ENCODE measurements at places on chromosomes 13 and 19. TPM values are rescaled to one million over a fixed set of nuclear protein-coding genes. Genes with fewer than 3 reads are reported as not detected.

Gene CCNA1
- total RNA-seq = 0.66 TPM

Gene PSG3
- not detected for total RNA-seq

GRCh38 chr19:46791944-46792343, 3.5 kb upstream of the SLC1A5 start:
- no peak overlapping the region for H3K4me3 ChIP-seq
- H3K4me1 ChIP-seq = no peaks in the 10 kb centered on the region
- no peak overlapping the region for H3K27ac ChIP-seq
- no peaks in the 10 kb centered on the region for H3K27me3 ChIP-seq
- no peaks in the 10 kb centered on the region for H3K36me3 ChIP-seq

GRCh38 chr13:68667863-68668262, 1437.7 kb upstream of the PCDH9 start:
- H3K4me3 ChIP-seq = no peak overlapping the region
- no peak overlapping the region for H3K27ac ChIP-seq
- H3K36me3 ChIP-seq = no peaks in the 10 kb centered on the region
- no peaks in the 10 kb centered on the region for H3K4me1 ChIP-seq

DNA sequence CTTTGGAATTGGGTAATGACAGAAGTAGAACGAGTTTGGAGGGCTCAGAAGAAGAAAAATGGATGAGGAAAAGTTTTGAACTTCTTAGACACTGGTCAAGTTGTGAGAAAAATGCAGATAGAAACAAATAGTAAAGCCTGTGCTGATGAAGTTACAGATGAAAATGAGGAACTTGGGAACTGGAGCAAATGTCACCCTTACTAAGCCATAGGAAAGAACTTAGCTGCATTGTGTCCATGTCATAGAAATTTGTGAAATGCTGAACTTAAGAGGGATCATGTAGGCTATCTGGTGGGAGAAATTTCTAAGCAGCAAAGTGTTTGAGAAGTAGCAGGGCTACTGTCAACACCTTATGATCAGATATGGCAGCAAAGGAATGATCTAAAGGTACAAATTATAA, 289.2 kb upstream of the PCDH9 start:
- no peaks in the 10 kb centered on the region for H3K36me3 ChIP-seq
- H3K4me1 ChIP-seq = no peaks in the 10 kb centered on the region
- H3K27me3 ChIP-seq = no peaks in the 10 kb centered on the region
- H3K27ac ChIP-seq = no peak overlapping the region
- DNase-seq = no peak
